Lower lobe of right lung (tissue), 2 donors: ENCODE measurements at places on chromosomes 7 and 10.

GRCh38 chr7:131424219-131424822 is 96.6 kb downstream of the MKLN1 start:
- no peak for DNase-seq

- no peak for DNase-seq
Measured at GRCh38 chr7:155454183-155455112, 3.5 kb upstream of the EN2 start.

DNA sequence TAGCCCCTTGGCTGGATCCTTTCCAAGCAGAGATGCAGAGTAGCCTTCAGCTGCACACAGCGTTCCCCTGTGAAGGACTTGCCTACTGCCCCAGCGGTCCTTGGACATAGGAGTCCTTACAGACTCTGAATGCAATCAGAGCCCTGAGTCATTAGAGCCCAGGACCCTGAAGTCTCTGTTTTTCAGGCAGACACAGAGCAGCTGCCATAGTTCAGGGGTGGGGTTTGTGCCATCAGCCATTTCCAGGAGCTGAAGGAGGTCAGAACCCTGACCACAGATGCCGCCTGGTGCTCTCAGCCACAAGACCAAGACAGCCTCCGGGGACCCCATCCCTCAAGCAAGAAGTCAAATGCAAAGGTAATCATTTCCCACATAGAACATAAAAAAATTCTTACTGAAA is 32.8 kb upstream of the WDFY4 start:
- no peak for DNase-seq

GRCh38 chr10:89853781-89854191 is 152.4 kb downstream of the KIF20B start:
- DNase-seq, result no peak

GRCh38 chr10:67433276-67433675 is 262.7 kb downstream of the CTNNA3 start:
- DNase-seq, result no peak

- no peak for DNase-seq
Measured at GRCh38 chr10:111146025-111146640, 69.3 kb downstream of the ADRA2A start.

DNA sequence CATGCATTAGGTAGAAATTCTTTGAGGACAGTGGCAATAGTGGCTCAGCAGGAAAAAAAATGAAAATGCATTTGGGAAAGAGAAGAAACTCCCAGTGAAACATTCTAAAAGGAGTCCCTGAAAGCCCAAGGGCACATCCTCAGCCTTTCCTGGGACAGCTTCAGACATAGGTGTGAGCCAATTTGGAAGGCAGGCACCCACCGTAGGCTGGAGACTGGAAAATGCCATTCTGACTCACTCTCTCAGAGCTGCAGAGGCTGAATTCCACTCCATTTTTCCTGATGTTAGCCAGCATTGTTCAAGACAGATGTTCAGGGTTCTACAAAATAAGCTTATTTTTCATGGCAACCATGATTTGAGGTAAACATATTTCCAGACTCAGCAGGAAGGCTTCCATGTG is 379.0 kb upstream of the FZD8 start:
- no peak for DNase-seq

DNA sequence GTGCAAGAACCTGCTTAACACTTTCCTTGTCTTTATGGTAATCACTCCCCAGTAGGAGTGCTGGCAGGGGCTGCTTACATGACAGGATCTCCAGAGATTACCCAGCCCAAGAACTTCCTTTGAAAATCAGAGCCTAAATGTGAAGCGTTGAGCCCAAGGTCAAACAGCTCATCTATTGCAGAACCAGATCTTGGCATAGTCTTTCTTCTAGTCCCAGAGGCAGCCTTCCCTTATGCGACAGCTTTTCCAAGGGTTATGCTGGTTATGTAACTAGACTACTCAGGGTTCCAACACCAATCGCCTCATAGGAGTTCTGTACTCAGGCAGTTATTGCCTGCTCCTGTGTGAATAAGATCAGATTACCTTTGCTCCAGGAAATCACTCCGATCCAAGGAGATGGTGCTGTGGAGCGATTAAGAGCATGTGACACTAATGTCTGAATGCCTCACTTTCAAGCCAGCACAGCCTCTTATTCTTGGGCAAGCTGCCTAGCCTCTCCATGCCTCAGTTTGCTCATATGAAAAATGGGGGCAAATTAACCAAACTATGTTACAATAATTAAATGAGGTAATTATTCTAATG is 8.4 kb upstream of the LGI1 start:
- no peak for DNase-seq

DNA sequence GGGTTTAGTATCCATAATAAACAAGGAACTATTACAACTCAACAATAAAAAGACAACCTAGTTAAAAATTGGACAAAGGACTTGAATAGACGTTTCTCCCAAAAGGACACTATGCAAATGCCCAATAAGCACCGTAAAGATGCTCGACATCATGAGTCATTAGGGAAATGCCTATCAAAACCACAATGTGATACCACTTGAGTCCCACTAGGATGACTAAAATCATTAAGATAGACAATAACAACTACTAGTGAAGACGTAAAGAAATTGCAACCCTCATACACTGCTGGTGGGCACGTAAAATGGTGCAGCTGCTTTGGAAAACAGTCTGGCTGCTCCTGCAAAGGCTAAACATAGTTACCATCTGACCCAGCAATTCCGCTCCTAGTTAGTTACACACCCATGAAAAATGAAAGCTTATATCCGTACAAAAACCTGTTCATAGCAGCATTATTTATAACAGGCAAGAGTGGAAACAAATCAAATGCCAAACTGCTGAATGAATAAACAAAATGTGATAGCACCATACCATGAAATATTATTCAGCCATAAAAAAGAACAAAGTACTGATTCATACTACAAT is 17.3 kb downstream of the CCDC3 start:
- DNase-seq, result no peak

DNA sequence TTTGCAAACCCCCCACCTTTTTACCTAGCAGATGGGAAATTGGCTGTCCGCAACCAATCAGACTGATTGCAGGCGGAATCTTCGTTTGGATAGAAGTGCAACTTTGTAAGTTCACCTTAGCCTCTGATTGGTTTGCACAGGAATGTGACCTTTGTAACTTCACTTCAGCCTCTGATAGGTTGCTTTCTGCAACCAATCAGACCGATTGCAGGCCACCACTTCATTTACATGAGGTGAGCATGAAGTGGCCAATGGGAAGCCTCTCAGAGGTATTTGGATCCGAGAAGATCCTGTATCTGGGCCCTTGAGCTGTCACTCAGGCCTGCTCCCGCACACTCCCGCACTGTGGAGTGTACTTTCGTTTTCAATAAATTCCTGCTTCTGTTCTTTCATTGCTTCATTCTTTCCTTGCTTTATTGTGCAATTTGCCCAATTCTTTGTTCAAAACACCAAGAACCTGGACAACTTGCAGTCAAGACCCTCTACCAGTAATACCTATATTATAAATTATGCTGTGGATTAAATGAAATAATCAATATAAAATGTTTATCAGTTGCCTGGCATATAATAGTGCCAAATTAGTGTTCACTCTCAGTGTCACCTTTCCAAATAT is 491.4 kb downstream of the PLXNA4 start:
- DNase-seq, result no peak

DNA sequence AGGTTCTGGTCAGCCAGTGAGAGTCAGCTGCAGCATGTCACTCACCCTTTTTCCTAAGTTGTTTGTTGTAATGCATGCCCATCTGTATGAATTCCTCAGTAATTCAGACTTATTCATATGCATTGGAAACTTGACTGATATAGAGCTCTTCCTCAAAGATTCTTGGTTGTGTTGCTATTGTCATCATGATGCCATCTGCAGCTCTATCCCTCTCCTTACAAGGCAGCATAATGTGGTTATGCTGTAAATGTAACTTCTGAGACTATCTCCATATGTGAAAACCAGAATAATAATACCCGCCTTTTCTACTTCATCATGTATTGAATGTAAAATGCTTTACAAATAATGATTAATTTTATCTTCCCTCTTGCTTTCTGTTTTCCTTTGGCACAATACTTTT is 252.6 kb upstream of the MTPN start:
- DNase-seq, result no peak

DNA sequence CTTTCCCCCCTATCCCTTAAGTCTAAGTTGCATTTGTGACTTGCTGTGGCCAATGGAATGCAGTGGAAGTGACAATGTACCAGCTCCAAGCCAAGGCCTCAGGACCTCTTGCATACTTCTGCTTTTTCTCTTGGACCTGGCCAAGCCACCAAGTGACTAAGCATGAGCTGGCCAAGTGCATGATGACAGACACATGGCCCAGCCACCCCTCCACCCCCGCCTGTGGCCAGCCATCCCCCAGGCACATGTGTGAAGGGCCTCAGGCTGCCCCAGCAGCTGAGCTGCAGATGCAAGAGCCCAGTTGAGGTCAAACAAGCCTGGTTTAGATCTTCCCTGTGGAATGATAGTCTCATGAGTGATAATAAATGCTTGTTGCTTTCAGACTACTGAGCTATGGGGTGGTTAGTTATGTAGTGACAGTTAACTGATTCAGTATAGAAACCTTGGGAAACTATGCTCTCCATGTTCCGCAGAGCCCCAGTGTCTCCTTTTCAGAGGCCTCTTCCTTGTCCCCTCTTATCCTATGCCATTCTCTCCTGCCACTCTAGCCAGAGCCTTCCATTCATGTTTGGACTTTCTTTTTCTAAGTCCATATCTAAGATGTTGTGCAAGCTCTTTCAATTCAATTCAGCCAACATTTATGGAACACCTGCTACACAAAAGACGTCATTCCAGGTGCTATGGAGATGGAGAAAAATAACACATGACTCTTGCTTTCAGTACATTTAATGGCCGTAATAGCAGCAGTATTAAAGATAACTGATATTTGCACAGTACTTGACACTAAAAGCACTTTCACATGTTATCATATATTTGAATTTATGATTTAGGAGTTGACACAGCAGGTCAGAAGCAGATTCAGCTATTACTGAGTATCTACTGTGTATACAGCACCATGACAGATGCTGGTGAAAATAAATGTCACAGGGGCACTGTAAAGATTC is 55.5 kb upstream of the LOXL4 start:
- DNase-seq, result peak; percentile 83

- no peak for DNase-seq
Measured at GRCh38 chr10:129676014-129676413, 209.0 kb downstream of the MGMT start.

GRCh38 chr7:23293500-23294073 is 5.6 kb upstream of the MALSU1 start:
- DNase-seq, result no peak

DNA sequence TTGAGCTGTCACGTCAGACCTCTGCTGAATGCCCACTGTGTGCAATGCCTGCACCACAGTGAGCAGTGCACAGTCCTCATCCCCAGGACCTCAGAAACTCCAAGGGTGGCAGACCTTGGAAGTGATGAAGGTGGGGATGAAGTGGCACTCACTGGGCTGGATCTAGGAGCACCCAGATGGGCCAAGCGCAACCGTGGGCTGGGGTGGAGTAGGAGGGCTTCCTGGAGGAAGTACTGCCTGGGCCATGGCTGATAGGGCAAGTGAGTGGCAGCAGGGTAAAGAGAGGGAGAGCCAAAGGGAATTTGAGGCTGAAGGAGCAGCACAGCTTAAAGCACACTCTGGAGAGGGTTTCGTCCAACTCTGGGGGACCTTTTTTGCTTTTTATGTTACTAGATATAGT is 52.3 kb downstream of the RBM20 start:
- no peak for DNase-seq

DNA sequence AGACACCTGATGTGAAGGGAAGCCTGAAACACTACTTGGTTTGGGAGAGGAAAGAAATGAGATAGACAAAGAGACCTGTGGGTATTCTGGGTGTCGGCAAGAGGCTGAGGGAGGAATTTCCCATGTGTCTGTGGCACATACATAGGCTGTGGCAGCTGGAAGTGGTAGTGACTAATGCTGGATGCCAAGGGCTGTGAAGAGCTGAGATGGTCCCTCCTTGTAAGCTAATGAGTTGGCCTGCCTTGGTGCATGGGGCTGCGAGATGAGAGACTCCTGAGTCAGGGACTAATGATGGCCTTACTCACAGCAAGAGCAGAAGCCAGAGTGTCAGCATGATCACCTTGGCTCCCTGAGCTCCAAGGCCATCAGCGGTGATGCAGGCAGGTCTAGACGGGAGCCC is 119.0 kb upstream of the EEPD1 start:
- no peak for DNase-seq

DNA sequence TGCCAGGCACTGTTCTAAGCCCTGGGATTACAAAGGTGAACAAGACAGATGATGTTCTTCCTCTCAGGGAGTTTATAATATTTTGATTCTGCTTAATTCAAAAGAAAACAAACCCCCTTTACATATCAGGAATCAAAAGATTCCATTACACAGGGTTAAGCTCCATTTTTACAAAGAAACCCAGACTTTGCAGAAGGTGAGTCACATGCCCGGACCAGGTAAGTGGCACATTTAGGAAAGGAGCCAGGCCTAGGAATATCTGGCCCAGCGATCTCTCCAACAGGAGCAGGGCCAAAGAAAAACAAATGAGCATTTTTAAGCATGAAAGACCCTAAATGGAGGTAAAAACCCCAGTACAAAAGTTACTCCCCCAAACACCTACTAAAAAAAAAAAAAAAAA is 1.1 kb downstream of the STN1 start:
- no peak for DNase-seq

DNA sequence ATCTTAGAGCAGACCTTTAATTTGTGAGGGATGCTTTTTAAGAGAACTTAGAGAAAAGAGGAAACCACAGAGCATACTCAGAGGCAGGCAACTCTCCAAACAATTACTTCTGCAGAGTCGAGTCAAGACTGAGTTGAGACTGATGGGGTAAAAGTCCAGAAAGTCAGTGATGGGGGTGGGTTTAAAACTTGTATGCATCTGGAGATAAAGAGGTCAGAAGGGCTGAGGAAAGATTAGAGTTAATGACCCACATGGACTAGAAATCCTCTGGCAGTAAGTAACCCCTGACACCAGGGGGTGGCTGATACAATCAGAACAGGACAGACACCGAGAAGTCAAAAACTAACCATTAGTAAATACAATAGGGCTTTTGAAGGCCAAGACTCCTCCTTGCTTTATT is 42.4 kb upstream of the SEPTIN7 start:
- no peak for DNase-seq

GRCh38 chr7:155280446-155281397 is 17.0 kb upstream of the INSIG1 start:
- DNase-seq, result no peak

GRCh38 chr10:106981452-106982075 is 182.9 kb downstream of the SORCS1 start:
- no peak for DNase-seq

DNA sequence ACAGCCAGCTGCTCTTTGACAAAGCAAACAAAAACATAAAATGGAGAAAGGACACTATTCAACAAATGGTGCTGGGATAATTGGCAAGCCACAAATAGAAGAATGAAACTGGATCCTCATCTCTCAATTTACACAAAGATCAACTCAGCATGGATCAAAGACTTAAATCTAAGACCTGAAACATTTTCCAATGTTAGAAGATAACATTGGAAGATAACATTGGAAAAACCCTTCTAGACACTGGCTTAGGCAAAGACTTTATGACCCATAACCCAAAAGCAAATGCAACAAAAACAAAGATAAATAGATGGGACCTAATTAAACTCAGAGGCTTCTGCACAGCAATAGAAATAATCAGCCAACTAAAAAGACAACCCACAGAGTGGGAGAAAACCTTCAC is 425.7 kb upstream of the SEMA3D start:
- DNase-seq, result no peak
